Activated T-helper 2 cell treated with anti-CD3 and anti-CD28 coated beads, Interferon-gamma antibody, Interleukin-2, Interleukin-4, amounts not matched to agents 10 μg/mL and 5 μg/mL and 100 μg/mL, durations not matched to agents 14 hours and 24 hours and 36 hours (primary cell): ENCODE measurements at places on chromosomes 11 and 22. TPM values are rescaled to one million over a fixed set of nuclear protein-coding genes. Genes with fewer than 3 reads are reported as not detected.

Gene CCDC81
- total RNA-seq = 0.83 and 1.5 TPM in 2 replicates

Gene LSP1
- total RNA-seq = 442 and 449 TPM in 2 replicates

Gene PLAAT5
- total RNA-seq = 0.64 and 0.80 TPM in 2 replicates

Gene GPHA2
- total RNA-seq = not detected in 2 replicates

Gene LRRC4C
- not detected in 2 replicates for total RNA-seq

Gene OR6M1
- not detected in 2 replicates for total RNA-seq

Gene PHETA2
- total RNA-seq = 5.6 and 5.7 TPM in 2 replicates

Gene MB
- total RNA-seq = 0.50 and 0.67 TPM in 2 replicates

Gene NTM
- not detected in 2 replicates for total RNA-seq

Gene LRRC74B
- 0.23 TPM in 1 of 2 replicates, not detected in the other for total RNA-seq

- no peak overlapping the region for H3K27ac ChIP-seq
- DNase-seq = no peak
- no peaks in the 10 kb centered on the region for H3K27me3 ChIP-seq
- no peak overlapping the region for H3K4me3 ChIP-seq
Observed at GRCh38 chr11:83847467-83848034, 561.4 kb upstream of the CCDC90B start.

DNA sequence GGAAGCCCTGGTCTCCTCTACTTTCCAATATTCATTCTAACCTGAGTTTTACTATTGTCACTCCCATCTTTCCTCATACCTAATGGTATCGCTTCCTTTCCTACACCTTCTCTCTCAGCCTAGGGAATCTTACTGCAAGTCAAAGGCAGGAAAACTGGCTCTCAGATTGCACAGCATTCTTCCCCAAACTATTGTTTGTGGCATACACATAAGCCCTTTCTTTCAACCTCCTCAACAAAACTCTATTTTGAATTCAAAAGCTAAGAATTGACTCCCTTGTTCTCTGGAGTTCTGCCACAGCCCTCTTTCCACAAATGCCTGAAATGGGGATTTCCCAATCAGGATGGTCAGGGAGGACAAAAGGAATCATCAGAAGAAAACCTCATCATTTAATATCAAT, 181.5 kb downstream of the FAM76B start:
- H3K27me3 ChIP-seq = no peaks in the 10 kb centered on the region
- no peaks in the 10 kb centered on the region for H3K36me3 ChIP-seq
- H3K4me3 ChIP-seq = no peak overlapping the region
- no peaks in the 10 kb centered on the region for H3K4me1 ChIP-seq
- no peak overlapping the region for H3K27ac ChIP-seq

DNA sequence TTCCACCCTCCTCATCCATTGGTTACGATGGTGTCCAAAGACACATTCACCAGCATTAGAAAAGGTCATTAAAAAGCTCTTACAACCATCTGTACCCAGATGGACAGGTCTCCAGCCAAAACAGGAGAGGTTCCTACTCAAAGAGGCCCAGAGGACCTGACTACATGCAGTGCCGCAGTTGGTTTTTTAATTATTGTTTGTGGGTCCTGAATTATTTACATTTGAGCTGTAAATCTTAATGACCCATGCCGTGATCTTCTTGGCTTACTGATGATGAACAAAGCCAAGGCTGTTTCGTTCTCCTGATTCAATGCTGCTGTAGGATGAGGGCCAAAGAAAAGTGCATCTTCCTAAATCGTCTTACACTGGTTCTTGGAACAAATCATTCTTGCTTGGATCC, 83.7 kb downstream of the CADM1 start:
- DNase-seq = no peak
- no peaks in the 10 kb centered on the region for H3K36me3 ChIP-seq
- no peak overlapping the region for H3K4me3 ChIP-seq
- no peaks in the 10 kb centered on the region for H3K27me3 ChIP-seq

DNA sequence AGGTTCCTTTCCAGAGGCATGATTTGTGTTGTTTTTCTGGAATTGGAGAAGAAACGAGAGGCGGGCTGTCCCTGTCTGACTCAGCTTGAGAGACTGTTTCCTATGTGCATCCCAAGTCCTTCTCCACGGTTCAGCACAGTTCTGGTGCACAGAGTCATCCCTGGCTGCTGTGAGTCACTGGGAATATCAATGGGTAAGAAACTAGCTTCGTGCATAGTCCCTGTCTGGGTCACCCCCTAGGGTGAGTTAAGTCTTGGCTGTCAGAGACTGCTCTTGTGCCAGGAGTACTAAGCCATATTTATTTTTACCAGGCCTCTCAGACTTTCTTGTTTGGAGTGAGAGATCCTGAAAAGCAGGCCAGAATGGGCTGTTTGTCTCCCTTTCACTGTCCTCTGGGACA, 2.4 kb upstream of the LRP4 start:
- no peak overlapping the region for H3K4me3 ChIP-seq
- peaks cover 22% of the 10 kb centered on the region for H3K4me1 ChIP-seq
- no peak overlapping the region for H3K27ac ChIP-seq
- H3K27me3 ChIP-seq = peaks cover 35% of the 10 kb centered on the region

DNA sequence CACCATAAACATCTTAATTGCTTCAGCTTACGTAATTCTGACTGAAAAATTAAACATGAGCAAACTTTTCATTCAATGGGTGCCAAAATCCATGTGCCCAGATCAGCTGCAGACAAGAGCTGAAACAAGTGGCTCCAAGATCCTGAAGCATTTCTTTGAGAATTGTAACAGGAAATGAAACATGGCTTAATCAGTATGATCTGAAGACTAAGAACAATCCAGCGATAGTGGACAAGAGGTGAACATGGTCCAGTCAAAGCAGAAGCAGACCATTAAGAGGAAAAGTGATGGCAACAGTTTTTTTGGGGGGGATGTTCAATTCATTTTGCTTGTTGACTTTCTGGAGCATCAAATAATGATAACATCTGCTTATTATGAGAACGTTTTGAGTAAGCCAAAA, 1964.5 kb upstream of the RAG2 start:
- no peaks in the 10 kb centered on the region for H3K36me3 ChIP-seq
- no peak overlapping the region for H3K27ac ChIP-seq
- no peaks in the 10 kb centered on the region for H3K4me1 ChIP-seq
- no peaks in the 10 kb centered on the region for H3K27me3 ChIP-seq
- no peak for DNase-seq

GRCh38 chr11:74896311-74896710, 52.6 kb downstream of the XRRA1 start:
- H3K36me3 ChIP-seq = peaks cover 45% of the 10 kb centered on the region
- H3K4me1 ChIP-seq = no peaks in the 10 kb centered on the region
- no peak overlapping the region for H3K4me3 ChIP-seq
- no peaks in the 10 kb centered on the region for H3K27me3 ChIP-seq
- no peak overlapping the region for H3K27ac ChIP-seq
- DNase-seq = no peak

DNA sequence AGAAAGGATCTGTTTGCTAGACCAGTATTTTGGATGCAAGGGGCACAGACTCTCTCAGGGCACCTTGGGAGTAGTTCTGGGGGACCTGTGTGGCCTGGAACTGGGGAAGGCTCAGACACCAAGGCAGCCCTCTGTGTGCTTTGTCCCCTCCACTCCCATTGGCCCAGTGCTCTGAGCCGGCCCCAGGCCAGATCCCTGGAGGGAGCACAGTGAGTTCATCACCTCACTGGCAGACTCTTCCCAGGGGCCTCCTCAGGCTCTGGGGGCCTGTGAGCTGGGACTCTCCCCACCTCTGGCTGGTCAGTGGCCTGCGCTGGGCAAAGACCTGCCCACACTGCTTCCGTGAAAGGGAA, 51.7 kb downstream of the CHRDL2 start:
- H3K27me3 ChIP-seq = peaks cover 13% of the 10 kb centered on the region
- H3K4me3 ChIP-seq = no peak overlapping the region
- no peak overlapping the region for H3K27ac ChIP-seq
- H3K36me3 ChIP-seq = no peaks in the 10 kb centered on the region
- no peaks in the 10 kb centered on the region for H3K4me1 ChIP-seq

DNA sequence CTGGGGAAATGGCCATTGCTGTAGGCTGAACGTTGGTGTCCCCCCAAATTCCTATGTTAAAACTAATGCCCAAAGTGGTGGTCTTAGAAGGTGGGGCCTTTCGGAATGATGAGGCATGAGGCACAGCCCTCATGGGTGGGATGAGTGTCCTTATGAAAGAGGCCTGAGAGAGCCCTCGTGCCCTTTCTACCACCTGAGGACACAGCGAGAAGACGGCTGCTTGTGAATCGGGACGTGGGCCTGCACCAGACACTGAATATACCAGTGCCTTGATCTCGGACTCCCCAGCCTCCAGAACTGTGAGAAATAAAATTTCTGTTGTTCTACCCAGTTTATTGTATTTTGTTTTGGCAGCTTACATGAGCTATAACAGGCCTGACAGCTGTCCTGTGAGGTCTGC, 162.9 kb upstream of the B3GAT1 start:
- no peak for DNase-seq
- no peak overlapping the region for H3K27ac ChIP-seq
- peaks cover 8% of the 10 kb centered on the region for H3K27me3 ChIP-seq
- no peaks in the 10 kb centered on the region for H3K4me1 ChIP-seq

- H3K27ac ChIP-seq = no peak overlapping the region
- H3K4me1 ChIP-seq = no peaks in the 10 kb centered on the region
- DNase-seq = no peak
- no peaks in the 10 kb centered on the region for H3K27me3 ChIP-seq
- no peak overlapping the region for H3K4me3 ChIP-seq
Observed at GRCh38 chr11:22508665-22509064, 117.0 kb downstream of the FANCF start.

DNA sequence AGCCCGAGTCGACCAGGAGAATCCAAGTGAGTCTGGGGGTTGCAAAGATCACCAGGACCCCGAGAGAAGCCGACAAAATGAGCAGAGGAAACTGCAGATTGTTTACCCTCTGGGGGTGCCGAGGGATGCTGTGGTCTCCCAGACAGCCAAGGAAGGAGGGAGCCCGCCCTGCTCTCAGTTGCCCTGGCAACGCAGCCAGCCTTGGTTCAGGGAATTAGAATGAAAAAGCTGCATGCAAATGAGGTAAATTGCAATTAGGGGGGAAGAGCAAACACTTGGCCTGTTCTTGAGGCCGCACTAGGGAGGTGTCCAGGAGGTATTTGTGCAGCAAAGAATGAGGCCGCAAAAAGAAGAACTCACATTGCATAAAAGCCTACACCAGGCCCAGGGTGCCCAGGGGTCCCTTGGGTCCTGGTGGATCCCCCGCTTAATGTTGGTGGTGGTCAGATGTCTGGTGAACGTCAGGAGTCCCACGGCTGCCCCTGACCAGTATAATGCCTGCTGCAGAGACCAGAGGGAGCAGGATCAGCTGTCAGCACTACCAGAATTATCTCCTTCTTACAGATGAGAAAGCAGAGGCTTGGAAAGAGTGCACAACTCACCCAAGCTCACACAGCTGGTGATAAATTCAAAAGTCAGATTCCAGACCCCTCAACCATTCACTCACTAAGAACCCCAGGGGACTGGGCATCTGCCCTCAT, 40.3 kb upstream of the ATXN10 start:
- H3K4me3 ChIP-seq = no peak overlapping the region
- H3K36me3 ChIP-seq = no peaks in the 10 kb centered on the region
- H3K27ac ChIP-seq = no peak overlapping the region
- DNase-seq = no peak
- no peaks in the 10 kb centered on the region for H3K4me1 ChIP-seq

DNA sequence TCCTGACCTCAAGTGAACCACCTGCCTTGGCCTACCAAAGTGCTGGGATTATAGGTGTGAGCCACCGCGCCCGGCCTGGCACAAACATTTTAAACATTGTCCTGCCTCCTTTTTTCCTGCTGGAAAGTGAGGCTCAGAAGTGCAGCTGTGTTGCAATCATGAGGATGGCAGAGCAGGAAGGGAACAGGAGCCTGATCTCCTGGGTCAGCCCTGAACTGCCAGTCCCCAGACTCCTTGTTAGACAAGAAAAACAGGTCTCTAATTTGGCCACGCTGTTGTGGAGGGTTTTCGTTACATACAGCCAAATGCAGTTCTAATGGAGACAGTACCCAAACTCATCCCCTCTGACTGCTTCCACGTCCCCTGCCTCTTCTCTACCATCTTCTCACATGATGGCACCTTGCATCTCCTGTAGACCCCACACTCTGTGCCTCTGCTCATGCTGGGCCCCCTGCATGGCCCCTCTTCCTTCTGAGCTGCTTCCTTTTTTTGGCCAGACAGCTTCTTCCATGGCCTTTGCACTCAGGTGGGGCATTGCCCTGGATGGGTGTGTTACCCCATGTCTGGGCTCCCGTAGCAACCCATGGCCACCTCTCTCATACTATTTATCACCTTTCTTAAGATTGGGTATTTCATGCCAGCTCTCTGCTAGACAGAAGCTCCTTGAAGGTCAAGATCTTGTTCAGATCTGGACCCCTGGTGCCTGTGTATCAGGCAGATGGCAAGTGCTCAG, 227.1 kb downstream of the CEP164 start:
- H3K27ac ChIP-seq = no peak overlapping the region
- DNase-seq = no peak
- H3K27me3 ChIP-seq = peaks cover 2% of the 10 kb centered on the region

- H3K4me1 ChIP-seq = peaks cover 14% of the 10 kb centered on the region
- DNase-seq = no peak
- no peaks in the 10 kb centered on the region for H3K27me3 ChIP-seq
- no peak overlapping the region for H3K4me3 ChIP-seq
- no peak overlapping the region for H3K27ac ChIP-seq
Observed at GRCh38 chr22:37202716-37203115, 9.6 kb downstream of the SSTR3 start.

DNA sequence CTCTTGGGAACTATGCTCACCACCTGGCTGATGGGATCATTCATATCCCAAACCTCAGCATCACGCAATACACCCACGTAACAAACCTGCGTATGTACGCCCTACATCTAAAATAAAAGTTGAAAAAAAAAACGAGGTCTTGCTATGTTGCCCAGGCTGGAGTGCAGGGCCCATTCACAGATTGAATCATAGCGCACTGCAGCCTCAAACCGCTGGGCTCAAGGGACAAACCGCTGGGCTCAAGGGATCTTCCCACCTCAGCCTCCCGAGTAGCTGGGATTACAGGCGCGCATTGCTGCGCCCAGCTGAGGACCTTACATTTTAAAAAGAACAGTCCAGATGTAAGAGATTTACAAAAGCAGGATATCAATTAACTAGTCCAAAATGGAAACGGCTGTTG, 41.9 kb upstream of the EMID1 start:
- no peaks in the 10 kb centered on the region for H3K36me3 ChIP-seq
- peaks cover 25% of the 10 kb centered on the region for H3K27me3 ChIP-seq
- H3K4me1 ChIP-seq = peaks cover 25% of the 10 kb centered on the region
- H3K4me3 ChIP-seq = no peak overlapping the region
- H3K27ac ChIP-seq = no peak overlapping the region

DNA sequence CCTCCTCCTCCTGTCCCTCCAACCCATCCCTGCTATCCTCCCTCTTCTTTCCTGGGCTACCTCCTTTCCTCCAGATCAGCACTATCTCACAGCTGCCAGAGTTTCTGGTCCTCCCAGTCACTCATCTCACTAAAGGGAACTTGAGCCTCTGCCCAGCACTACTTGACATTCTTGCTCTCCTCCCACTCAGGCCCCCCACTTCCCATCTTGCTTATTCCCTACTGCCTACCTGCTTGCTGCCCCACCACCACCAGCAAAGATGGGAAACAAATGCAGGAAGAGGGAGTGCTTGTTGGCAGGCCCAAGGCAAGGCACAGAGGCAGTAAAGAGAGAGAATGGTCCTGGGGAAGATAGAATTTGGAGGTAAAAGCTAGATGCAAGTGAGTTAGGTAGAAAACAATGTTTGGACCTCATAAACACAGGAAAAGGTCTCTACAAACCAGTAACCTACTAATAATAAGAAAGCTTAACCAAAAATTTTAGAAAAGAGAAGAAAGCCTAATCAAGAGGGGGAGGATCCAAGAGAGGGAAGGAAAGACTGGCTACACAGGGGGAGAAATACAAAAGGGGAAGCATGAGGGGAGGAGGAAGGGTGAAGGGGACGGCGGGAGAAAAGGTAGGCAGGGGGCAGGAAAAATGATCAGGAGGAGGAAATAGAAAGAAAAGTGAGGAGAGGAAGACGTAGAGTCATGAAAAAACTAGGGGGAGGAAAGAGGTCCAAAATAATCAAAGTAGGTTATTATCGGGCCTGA, 63.6 kb downstream of the PAK1 start:
- H3K4me1 ChIP-seq = peaks cover 33% of the 10 kb centered on the region
- no peak for DNase-seq
- H3K36me3 ChIP-seq = peaks cover 13% of the 10 kb centered on the region
- H3K4me3 ChIP-seq = peak overlapping the region; percentile 84
- no peaks in the 10 kb centered on the region for H3K27me3 ChIP-seq
